ENCODE measurements at places on chromosomes 6 and 20.

DNA sequence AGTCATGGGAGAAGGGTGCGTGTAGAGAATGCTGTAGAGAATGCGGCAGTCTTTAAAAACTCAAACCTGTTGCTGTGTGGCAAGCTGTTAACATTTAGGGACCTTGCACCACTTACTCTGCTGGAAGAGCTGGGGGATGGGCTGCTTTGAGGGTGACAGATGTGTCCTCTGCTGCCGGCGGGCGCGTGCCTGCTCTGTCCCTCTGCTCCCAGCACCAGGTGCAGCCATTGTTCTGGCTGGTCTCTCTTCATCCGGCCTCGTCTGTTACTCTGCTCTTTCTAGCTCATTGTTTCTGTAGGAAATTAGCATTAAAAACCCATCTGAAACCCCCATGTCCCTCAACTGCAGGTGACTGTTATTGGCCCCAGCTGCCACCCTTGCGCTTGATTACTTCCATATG is 78.5 kb downstream of the CBFA2T2 start:
- no peak for DNase-seq

- no peak for DNase-seq
Observed at GRCh38 chr20:52536841-52537400, 345.3 kb upstream of the ZFP64 start.

- DNase-seq = no peak
Observed at GRCh38 chr6:83019741-83020140, 45.9 kb downstream of the UBE3D start.

GRCh38 chr6:35678021-35678654 is 10.6 kb downstream of the FKBP5 start:
- DNase-seq = no peak

GRCh38 chr6:144690133-144690532 is 405.0 kb downstream of the UTRN start:
- DNase-seq = no peak

DNA sequence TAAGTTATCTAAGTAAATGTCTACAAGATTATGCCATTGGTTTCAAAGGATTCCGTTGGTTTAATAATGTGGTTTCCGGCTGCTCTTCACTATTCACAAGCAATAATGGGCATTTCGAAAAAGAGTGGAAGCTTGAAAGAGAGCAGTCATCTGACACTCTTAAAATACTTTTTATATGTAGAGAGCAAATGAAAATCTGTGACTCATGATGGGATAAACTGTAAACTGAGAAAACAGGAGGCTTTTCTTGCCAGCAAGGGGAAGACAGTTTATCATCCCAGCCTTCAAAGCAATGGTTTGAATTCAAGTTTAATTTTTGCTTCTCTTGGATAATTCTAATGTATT is 145.7 kb downstream of the KHDC1L start:
- no peak for DNase-seq

- no peak for DNase-seq
Observed at GRCh38 chr6:112298021-112298745, 43.8 kb upstream of the LAMA4 start.

DNA sequence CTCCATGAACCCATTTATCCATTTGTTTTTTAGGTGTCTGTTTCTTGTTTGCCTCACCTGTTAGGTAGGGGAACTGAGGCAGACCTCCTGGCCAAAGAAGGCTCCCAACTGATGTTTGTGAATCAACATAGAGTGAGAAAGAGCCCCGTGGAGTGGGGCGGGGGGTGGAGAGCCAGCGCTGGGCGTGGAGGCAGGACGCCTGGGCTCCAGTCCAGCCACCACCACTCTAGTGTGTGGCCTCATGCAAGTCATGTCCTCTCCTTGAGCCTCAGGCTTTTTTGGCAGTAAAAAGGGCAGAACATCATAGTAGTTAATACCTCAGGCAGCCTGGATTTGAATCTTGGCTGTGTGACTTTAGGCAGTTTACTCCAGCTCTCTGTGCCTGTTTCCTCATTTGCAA is 42.2 kb upstream of the SCRT2 start:
- no peak for DNase-seq

DNA sequence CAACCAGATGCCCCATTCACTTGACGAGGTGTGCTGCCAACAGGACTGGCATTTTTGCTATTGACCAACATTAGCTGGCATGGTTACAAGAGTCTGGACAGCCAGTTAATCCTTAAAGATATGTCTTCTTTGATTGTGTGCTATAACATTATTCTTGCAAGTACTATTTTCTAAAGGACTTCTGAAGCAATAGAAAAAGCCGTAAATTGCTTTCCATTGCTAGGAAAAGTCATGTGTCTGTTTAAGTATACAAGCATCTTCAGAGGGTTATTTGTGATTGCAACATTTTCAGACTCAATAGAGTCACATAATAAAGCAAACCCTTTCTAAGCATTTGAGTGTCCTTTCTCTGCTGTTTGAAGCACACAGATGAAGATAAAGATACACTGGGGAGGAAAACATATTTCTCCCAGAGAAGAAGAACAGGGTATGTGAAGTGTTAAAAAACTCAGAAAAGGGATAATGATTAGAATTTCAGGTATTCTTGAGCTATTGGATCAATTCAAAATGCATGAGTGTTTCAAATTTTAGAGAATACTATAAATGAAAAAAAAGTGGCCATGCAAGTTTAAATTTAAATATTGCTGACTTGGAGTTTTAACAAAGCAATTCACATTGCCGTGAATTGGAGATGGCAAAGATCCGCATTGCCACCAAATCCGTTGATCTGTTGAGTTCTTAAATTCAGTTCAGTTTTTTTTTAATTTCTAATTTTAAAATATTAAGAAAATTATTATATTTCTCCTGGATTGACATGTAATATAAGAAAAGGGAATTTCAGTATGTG is 191.7 kb upstream of the MAP3K7 start:
- no peak for DNase-seq

- DNase-seq = no peak
Observed at GRCh38 chr6:98593676-98594075, 240.7 kb upstream of the POU3F2 start.

DNA sequence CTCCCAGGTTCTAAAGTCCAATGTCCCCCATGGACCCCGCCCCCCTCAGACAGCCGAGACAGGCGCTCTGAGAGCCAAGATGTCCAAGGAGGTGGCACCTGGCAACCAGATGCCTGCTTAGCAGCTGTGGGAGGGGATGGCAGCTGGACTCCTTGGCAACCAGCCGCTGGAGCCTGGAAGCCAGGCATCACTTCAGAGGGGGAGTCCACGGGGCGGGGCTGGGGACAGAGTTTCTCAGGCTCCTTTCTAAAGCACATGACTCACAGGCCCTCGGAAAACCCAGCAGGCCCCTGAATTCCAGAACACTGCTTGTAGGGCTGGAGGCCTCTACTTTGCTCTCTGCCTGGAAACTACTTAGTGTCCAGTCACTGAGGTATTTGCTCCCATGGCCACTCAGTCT is 51.5 kb downstream of the PREX1 start:
- DNase-seq = no peak

GRCh38 chr6:37838219-37838921 is 18.8 kb downstream of the ZFAND3 start:
- DNase-seq = no peak

GRCh38 chr6:82766476-82766875 is 299.2 kb downstream of the UBE3D start:
- DNase-seq = no peak

DNA sequence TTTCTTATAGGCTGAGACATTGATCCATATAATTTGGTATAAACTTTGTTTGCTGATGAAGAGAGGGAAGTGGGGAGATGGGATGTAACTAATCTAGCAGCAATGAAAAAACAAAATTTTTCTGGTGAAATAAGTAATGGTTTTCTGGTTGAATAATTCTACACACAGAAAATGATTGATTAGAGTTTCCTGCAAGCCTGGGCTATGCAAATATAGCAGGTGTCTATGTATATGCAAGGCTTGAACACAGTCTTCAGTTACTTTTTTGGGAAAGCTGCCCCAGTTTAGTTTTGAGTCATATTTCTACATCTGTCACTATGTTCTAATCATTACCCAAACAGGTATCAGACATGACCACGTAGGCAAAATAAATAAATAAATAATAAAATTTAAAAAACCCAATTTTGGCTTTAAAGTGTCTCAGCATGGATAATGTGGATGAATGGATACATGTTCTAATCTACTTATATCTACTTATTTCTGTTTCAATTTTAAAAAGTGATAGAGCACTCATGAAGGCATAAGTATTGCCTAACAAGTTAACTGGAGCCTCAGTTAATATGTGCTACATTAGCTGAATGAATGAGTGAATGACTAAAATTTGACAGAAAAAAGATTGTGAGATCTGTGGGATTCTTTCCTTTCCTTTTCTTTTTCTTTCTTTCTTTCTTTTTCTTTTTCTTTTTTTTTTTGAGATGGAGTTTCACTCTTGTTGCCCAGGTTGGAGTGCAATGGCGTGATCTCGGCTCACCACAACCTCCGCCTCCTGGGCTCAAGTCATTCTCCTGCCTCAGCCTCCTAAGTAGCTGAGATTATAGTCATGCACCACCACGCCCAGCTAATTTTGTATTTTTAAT is 37.2 kb upstream of the TFB1M start:
- DNase-seq = no peak

- DNase-seq = no peak
Observed at GRCh38 chr6:89500611-89501010, 67.7 kb downstream of the ANKRD6 start.

GRCh38 chr6:153392156-153392555 is 261.1 kb upstream of the RGS17 start:
- DNase-seq = no peak

DNA sequence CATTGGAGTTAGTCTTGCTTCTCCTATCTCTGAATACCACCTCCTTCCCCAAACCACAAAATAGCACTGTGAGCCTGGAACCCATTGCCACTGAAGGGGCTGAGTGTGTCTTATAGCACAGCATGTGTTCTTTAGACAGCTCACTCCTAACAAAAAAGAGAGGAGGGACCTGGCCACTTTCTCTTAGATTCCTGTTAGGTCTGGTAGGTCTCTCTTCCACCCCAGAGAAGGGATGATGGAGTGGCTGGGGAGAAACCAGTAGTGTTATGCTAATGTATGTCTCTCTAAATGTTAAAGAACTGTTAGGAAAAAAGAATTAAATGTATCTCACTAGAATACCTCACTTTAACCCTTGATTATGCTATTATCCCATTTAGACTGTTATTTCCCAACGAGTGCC is 340.3 kb downstream of the EPHA7 start:
- DNase-seq = no peak

DNA sequence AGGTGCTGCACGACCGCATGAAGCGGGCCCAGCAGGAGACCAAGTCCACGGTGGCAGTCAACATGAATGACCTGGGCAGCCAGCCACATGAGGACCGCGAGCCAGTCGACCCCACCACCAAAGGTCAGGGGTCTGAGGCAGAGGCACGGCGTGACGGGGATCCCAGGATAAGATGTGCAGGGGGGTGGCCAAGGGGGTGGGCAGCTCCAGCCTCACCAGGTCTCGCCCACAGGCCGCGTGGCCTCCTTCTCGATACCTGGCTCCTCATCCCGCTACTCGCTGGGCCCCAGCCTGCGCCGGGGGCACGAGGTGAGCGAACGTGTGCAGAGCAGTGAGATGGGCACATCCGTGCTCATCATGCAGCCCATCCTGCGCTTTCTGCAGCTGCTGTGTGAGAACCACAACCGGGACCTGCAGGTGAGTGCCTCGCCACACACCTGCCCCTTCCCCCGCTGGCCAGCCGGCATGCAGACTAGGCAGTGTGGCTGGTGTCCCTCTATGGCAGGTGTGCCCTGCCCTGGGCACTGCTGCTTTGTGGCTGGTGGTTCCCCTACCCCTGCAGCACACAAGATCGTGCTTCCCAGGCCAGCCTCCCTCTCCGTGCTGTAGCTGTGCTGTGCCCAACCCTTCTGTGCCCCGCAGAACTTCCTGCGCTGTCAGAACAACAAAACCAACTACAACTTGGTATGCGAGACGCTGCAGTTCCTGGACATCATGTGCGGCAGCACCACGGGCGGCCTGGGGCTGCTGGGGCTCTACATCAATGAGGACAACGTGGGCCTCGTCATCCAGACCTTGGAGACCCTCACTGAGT is 25.9 kb downstream of the UQCC2 start:
- no peak for DNase-seq

DNA sequence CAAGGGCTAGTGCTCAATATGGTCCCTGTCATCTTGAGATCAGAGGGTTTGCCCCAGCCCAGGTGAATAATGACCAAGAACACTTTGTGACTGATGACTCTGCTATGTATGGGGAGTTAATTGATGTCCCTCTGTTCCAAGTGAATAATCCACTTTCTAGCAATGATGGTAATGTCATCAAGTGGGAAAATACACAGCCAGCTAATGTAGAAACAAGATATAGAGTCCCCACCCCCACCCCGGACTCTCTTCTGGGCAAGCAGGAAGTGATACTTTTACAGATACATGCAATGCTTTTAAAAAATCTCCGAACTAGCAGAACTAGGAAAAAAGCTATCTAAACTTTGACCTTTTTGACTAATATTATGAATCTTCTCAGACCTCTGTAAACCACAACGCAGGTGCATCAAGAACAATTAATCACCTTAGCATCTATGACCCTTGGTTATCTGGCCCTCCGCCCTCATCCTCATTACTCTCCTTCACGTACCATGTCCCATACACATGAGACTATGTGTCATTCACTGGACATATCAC is 30.5 kb downstream of the CNR1 start:
- DNase-seq = no peak

DNA sequence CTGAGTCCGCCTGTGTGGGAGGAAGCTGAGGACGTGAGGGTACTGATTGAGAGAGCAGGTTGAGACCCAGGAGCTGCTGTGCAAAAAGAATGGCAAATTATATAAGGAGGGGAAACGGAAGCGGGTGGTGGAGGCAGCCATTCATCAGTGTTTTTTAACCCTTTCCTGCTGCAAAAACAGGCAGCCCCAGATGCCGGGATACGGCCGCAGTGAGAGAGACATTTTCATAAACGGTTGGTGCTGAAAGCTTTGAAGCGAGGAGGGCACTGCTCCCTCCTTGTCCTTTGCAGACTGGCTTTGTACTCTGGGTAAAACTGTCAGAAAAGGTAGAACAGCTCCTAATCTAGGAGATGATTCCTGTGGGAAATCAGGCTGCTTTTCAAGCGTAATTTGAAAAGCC is 56.4 kb downstream of the TTI1 start:
- no peak for DNase-seq

GRCh38 chr6:127641905-127642304 is 64.9 kb downstream of the C6orf58 start:
- DNase-seq = peak; percentile 3

- no peak for DNase-seq
Observed at GRCh38 chr6:95596021-95596420, 18.7 kb downstream of the MANEA start.

DNA sequence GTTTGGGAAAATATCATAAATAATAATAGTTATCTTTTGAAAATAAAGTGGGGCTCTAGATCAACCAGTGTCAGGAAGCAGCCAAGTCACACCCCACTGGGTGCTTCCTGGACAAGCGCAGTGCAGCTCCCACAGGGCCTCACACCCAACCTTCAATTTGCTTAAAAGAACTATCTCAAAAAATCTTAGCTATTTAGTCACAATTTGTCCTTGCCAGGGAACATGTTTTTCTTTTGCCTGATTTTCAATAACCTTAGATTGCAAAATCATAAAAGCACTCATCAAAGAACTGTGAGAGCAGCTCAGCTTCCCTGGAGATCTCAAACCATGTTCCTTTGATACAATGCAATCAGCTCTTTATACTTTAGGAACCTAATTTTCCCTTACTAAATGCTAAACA is 1.6 kb upstream of the NCOA7 start:
- no peak for DNase-seq

GRCh38 chr20:15196547-15197255 is 859.3 kb upstream of the FLRT3 start:
- DNase-seq = no peak
